ENCODE measurements at places on chromosomes 2 and 18. TPM values are rescaled to one million over a fixed set of nuclear protein-coding genes. Genes with fewer than 3 reads are reported as not detected.

ABCG8 gene
- total RNA-seq: not detected

ARHGEF4 gene
- total RNA-seq: 0.52 TPM

- DNase-seq: no peak
Measured at GRCh38 chr2:19796035-19796695, 105.6 kb downstream of the TTC32 start.

- no peak for DNase-seq
Measured at GRCh38 chr2:112006076-112006410, 49.0 kb upstream of the TMEM87B start.

DNA sequence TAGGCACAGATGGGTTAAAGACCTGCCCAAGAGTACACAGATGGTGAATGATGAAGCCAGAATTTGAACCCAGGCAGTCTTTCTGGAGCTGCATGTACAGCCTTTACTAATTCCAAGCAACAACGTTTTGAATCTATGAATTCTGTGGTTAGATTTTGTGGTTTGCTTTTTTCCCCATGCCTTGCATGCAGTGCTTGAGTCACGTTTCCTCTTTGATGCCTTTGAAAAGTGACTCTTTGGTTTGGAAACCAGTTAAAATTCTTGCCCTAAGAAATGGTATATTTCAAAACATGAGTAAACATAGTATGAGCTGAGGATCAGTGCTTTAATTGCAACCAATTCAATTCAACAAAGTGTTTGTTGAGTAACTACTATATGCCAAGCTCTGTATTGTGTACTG is 48.2 kb upstream of the PPM1B start:
- DNase-seq: peak; percentile 63

All from activated CD4-positive, alpha-beta memory T cell treated with anti-CD3 and anti-CD28 coated beads for 36 hours (primary cell).